A549 treated with AZD2906 at 1 μM for 4 hours (cell line): ENCODE measurements at places on chromosomes 16 and 17. TPM values are rescaled to one million over a fixed set of nuclear protein-coding genes. Genes with fewer than 3 reads are reported as not detected.

Gene KRTAP4-9
- not detected in 5 replicates for total RNA-seq

Gene KRT17
- total RNA-seq, result 0.66 to 1.3 TPM (median 1.00 TPM) in 5 replicates

Gene LUC7L3
- 58.1 to 97.2 TPM (median 82.0 TPM) in 5 replicates for total RNA-seq

Gene MYH2
- not detected in 5 replicates for total RNA-seq

Gene EIF4A3
- total RNA-seq, result 208 to 229 TPM (median 227 TPM) in 5 replicates

Gene SLC6A2
- total RNA-seq, result 0.03 to 0.09 TPM (median 0.06 TPM) in 5 replicates

Gene SEC14L5
- 0.01 to 0.03 TPM (median 0.03 TPM) in 5 replicates for total RNA-seq

Gene C16orf86
- 0.08 to 0.15 TPM (median 0.12 TPM) in 4 of 5 replicates, not detected in the other for total RNA-seq

Gene CDH15
- 0.14 to 0.33 TPM (median 0.22 TPM) in 5 replicates for total RNA-seq

Gene OR4D1
- 0.02 to 0.03 TPM in 2 of 5 replicates, not detected in the others for total RNA-seq

Gene USP22
- total RNA-seq, result 116 to 132 TPM (median 121 TPM) in 5 replicates

Gene NACA2
- not detected in 5 replicates for total RNA-seq

Gene ABCA5
- total RNA-seq, result 2.2 to 3.7 TPM (median 2.8 TPM) in 5 replicates

Gene SLC5A10
- 0.13 to 0.27 TPM (median 0.17 TPM) in 5 replicates for total RNA-seq

Gene KCNG4
- total RNA-seq, result not detected in 5 replicates

Gene CCL22
- 0.05 to 0.07 TPM (median 0.05 TPM) in 4 of 5 replicates, not detected in the other for total RNA-seq

Gene RNU2-1
- total RNA-seq, result not detected in 5 replicates

Gene TNFSF12
- 8.2 to 13.3 TPM (median 13.0 TPM) in 5 replicates for total RNA-seq

Gene CAPN15
- total RNA-seq, result 40.4 to 75.7 TPM (median 67.9 TPM) in 5 replicates

Gene VWA3A
- total RNA-seq, result 0.02 to 0.09 TPM (median 0.03 TPM) in 4 of 5 replicates, not detected in the other

Gene ADAD2
- total RNA-seq, result 0.05 TPM in 1 of 5 replicates, not detected in the others

Gene CFAP119
- 4.5 to 9.0 TPM (median 8.0 TPM) in 5 replicates for total RNA-seq

Gene CDR2
- 34.3 to 43.6 TPM (median 39.6 TPM) in 5 replicates for total RNA-seq

Gene CACNG1
- total RNA-seq, result 0.07 to 0.25 TPM (median 0.17 TPM) in 5 replicates

Gene TNFRSF17
- total RNA-seq, result not detected in 5 replicates

Gene TEKT5
- total RNA-seq, result 0.18 TPM in 1 of 5 replicates, not detected in the others

Gene TPSD1
- not detected in 5 replicates for total RNA-seq

Gene HOXB9
- total RNA-seq, result 6.4 to 7.2 TPM (median 6.9 TPM) in 5 replicates

Gene ABCC12
- total RNA-seq, result 0.02 to 0.15 TPM (median 0.05 TPM) in 5 replicates

Gene KRT222
- total RNA-seq, result 0.30 to 0.57 TPM (median 0.40 TPM) in 5 replicates

Gene C17orf107
- 0.17 to 0.30 TPM (median 0.26 TPM) in 5 replicates for total RNA-seq

Gene TBC1D3
- not detected in 5 replicates for total RNA-seq

Gene PLCD3
- total RNA-seq, result 126 to 190 TPM (median 170 TPM) in 5 replicates

Gene COL1A1
- total RNA-seq, result 6.3 to 11.2 TPM (median 8.9 TPM) in 5 replicates

Gene AGRP
- total RNA-seq, result 0.17 TPM in 1 of 5 replicates, not detected in the others

Gene JPH3
- total RNA-seq, result 1.4 to 2.3 TPM (median 1.9 TPM) in 5 replicates

Gene TNK1
- 1.3 to 1.6 TPM (median 1.5 TPM) in 5 replicates for total RNA-seq

Gene RAD51D
- 26.4 to 31.6 TPM (median 28.2 TPM) in 5 replicates for total RNA-seq

Gene TBC1D26
- not detected in 5 replicates for total RNA-seq
